ENCODE measurements at places on chromosomes 2 and 18.
A peak's percentile ranks its signal among the peaks of the same experiment; 100 is the strongest.

- DNase-seq, result peak; percentile 25
These were observed 392.4 kb downstream of the TNS1 start for GRCh38 chr2:217610401-217610814.

DNA sequence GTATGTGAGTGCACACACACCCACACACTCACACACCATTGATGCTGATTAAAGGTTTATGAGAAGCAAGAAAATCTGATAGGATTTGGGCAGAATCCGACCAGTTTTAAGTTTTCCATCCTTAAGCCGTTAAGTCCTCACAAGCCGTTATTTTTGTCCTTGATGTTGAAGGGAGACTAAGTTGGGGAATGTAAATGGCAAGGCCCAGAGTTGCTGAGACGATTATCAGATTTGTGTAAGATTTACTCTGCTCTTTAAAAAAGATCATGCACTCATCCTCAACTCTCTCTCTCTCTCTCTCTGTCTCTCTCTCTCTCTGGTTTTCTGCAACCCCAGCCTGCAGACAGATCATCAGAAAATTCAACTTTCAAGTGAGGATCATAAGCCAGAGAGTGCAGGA lies 238.8 kb downstream of the SMAD2 start:
- DNase-seq, result no peak

- no peak for DNase-seq
These were observed 51.9 kb downstream of the CACNB4 start for GRCh38 chr2:152046940-152047339.

DNA sequence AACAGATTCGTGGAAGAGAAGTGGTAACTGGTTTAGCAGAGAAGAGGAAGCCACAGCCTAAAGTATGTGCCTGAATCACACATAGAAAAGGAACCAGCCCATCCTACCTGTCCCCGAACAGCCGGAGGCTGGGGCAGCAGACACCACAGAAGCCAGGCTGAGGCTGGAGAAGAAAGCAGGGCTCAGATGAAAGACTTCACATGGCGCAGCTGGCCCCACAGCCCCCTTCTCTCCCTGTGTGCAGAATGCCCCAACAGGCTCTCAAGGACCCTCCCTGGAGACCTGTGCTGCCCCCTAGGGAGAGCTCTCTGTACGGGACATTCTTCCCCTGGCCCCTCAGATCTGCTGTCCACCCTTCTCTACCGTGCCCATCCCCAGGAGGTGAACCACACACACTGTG lies 83.5 kb upstream of the RAB12 start:
- DNase-seq, result no peak

DNA sequence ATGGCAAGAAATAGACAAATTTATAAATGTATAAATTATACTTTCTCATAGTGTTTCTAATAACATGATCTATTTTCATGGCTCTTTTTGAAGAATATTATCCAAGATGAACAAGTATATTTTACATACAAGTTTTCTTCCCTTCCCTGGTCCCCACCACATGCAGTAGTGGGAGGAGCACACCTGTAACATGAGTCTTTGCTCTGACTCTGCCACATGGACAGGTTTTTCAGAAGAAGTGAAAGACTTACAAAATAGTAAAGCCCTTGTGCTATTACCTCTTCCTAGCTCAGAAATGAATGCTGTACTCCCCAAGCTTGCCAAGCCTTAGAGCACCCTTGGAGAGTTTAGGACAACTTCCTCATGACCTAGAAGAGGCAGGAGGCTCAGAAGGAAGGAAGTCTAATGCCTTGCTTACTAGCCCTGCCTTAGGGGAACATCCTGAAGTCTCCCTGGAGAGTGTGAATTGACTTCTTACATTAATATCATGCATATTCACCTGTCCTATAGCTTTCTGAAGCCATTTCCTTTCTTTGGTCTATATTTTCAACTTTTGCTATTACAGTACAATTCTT lies 18.4 kb downstream of the MXD1 start:
- DNase-seq, result no peak

DNA sequence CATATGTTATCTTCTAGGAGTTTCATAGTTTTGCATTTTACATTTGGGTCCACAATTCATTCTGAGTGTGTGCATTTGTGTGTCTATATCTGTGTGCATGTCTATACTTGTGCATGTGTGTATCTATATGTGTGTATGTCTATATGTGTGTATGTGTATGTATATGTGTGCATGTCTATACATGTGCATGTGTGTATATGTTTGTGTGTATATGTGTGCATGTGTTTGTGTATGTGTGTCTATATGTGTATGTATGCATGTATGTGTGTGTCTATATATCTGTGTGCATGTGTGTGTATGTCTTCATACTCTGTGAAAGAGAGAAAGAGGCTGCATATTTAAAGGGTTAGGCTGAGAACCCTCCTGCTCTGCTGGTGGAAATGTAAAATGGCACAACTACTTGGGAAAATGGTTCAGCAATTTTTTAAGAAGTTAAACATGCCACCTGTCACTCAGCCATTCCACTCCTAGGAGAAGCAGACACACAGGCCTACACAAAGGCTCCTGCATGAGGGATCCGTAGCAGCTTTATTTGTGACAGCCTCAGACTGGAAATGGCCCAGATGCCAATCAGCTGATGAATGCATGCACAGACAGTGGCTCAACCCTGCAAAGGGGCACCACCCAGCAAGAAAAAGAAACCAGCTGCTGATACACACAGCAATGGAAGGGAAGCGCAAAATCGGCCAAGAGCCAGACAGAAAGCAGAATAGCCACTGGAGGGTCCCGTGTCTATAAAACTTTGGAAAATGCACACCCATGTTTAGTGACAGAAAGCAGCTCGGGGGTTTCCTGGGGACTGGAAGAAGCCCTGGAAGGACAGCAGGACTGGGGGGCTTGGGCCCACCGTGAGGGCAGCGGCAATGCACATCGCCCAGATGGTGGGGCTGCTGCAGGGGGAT lies 146.8 kb downstream of the SEPTIN10 start:
- no peak for DNase-seq

DNA sequence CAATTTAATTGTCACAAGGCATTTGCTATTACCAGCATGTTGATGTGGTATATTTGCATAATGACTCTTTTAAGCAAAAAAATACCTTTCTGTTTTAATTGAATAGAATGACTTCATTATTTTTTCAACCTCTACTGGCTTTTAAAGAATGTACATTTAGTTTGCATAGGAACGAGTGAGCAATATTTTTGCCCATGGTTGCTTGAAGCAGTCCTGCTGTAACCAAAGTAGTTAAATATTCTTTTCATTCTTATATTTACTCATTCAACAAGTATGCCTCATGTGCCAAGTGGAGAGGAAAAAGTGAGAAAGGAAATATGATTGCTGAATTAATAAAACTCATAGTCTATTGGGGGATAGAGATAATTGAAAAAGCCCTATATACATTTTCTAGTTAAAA lies 184.7 kb downstream of the DSEL start:
- DNase-seq, result no peak

Measured in stimulated activated CD4-positive, alpha-beta T cell treated with anti-CD3 and anti-CD28 coated beads, Interleukin-15, amount 100 ng/mL, for 1 hour (primary cell).